Activated CD4-positive, alpha-beta T cell treated with anti-CD3 and anti-CD28 coated beads, Interleukin-2, amount 50 U/mL, for 16 hours (primary cell): ENCODE measurements at places on chromosomes 3 and 15.

- no peak for DNase-seq
Observed at GRCh38 chr15:52308446-52309153, 13.0 kb upstream of the MYO5C start.

DNA sequence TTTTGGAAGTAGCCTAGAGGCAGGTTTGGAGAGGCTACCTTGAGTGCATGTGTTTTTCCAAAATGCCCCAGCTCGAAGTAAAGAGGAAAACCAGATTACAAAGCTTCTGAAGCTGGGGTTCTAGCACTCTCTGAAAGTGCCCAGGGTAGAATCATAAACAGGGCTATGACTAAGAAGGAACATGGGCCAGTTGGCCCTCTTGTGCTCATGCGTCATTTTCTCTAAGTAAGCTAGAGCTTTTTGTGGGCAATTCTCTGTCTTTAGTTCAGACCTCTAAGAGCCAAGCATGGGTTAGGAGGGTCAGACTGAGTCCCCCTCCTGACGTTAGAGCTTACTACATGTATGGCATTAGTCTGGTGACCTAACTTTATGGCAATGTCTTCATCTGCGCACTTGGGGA is 129.5 kb upstream of the UMPS start:
- DNase-seq, result no peak

DNA sequence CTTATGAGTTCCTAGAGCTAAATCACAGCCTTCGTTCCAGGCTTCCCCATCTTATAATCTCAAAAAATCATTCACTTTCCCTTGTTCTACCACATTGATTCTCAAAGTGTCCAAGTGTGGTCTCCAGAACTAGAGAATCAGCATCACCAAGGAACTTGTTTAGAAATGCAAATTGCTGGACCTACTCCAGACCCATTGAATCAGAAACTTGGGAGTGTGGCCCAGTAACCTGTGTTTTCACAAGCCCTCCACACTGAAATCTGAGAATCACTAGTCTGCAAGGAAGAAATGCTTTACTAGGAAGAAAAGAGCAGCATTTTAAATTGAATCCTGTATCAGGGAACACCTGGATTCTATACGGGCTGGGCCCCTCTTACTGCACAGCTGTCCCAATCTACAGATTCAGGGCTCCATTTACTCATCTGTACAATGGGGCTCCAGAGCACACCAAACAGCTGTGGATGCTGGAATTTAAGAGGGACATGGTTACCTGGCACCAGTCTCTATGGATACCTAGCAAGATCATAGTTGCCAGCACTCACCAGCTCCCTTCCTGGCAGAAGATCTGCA is 3.9 kb downstream of the MEGF11 start:
- no peak for DNase-seq

GRCh38 chr3:88997260-88997659 is 110.2 kb upstream of the EPHA3 start:
- no peak for DNase-seq

- DNase-seq, result no peak
Observed at GRCh38 chr3:10450494-10451440, 54.6 kb downstream of the ATP2B2 start.

DNA sequence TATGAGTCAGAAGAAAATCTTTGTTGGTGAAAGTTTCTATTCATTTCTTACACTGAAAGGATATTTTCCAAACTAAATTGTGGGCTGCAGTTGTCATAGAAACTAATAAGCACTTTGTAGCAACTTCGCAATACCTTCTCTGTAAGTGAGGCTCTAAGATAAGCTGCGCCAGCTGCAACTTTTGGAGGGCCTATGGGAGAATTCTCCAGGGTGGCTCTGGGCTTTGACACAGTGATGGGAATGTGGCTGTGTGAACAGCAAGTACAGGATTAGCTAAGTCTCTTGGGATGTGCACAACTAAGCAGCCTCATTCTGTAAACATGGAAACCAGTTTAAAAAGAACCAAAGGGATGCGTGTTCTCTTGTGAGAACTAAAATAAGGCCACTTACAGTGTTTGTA is 124.6 kb upstream of the SGO1 start:
- no peak for DNase-seq

DNA sequence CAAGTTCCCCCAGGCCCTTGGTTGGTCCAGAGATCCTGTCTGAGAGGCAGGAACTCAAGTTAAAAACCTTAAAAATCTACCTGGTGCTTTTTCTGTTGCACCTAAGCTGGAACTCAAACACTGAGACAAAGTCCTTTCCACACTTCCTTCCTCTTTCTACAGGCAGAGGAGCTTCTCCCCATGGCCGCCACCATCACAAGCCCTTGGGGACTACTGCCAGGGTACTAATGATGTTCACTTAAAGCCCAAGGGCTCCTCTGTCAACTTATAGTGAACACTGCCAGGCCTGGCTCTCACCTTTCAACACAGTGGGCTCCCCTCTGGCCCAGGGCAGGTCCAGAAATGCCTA is 26.0 kb downstream of the TM4SF18 start:
- DNase-seq, result no peak

- no peak for DNase-seq
Observed at GRCh38 chr3:47741925-47742324, 39.8 kb downstream of the SMARCC1 start.

DNA sequence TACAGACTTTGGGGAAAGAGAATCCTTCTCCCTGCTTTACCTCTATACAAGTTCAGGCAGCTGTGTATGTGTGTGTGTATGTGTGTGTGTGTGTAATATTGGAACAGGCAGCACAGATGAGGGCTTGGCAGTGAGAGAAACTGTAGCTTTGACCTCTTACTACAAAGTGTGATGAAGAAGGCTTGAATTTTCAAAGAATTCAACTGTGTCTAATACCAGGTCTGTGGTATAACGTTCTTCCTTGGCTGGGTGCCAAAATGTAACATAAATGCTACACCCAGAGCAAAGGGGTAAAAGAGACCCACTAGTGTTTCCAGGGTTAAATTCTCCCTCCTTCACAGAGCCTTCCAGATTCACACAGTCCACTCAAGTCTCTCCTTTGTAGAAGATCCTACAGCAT is 51.1 kb downstream of the CHST2 start:
- DNase-seq, result no peak

DNA sequence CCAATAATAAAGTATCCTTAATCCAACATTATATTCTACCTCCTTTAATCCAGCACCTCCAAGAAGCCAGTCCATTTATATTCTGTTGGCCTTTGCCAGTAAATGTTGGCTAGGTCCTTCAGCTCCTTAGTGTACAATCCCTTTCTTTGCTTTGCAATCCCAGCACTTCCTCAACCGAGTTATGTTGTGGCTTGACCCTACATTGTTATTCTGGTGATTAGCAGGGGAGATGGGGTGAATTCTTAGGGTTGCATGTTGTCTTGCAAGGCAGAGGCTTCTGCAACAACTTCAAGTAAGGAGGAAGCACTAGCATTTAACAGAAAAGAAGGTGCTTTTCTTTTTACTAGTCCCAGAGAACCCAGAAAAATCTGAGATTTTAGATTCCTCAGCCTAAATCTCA is 127.2 kb downstream of the CD47 start:
- DNase-seq, result no peak

- DNase-seq, result no peak
Observed at GRCh38 chr3:43178891-43179366, 73.0 kb upstream of the POMGNT2 start.

DNA sequence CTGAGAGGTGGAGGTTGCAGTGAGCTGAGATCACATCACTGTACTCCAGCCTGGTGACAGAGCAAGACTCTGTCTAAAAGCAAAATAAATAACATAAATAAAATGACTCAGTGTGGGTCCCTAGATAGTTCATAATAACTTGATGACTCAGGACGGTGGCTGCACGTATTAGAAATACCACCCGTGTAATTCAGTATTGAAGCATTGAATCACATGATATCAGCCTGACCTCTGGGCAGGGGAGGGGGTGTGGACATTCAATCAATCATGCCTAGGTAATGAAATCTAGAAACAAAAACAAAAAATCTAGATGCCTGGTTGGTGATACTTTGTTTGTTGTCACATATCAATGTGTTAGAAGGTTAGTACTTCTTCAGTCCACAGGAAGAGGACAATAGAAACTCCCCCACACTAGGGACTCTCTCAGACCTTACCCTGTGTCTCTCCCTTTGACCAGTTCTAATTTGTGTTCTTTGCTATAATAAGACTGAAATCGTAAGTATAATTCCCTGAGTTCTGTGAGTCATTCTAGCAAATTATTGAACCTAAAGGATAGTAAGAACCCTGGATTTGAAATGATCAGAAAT is 177.3 kb downstream of the GAP43 start:
- no peak for DNase-seq
